ENCODE measurements at places on chromosomes 12 and 14.

DNA sequence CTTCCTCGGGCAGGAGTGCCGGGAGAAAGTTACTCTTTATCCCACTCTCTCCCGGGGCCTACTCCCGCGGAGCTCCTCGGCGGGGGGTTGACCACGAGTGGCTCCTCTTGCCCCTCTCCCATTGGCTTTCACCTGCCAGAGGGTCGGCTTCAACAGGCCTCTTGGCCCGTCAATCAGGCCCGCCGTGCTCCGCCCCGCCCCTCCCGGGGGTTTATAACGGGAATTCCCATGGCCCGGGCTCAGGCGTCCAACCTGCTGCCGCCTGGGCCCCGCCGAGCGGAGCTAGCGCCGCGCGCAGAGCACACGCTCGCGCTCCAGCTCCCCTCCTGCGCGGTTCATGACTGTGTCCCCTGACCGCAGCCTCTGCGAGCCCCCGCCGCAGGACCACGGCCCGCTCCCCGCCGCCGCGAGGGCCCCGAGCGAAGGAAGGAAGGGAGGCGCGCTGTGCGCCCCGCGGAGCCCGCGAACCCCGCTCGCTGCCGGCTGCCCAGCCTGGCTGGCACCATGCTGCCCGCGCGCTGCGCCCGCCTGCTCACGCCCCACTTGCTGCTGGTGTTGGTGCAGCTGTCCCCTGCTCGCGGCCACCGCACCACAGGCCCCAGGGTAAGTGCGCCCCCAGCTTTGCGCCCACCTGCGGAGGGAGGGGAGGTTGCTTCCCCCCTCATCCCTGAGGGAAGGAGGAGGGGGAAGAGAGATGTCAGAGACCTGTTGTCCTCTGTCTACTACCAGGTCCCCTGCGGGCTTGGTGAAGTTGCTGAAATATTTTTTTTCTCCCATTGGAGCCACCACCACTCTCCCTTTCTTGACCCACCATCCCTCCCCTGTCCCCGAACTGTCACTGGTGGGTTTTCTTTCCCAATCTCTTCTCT lies at the start of gene SMOC1:
Gene SMOC1 (plus strand): TSS at position 242 of the 869 bp plus-strand sequence. CDS start 263 bp downstream, at position 505.
- no peak for DNase-seq

GRCh38 chr12:105030820-105031807 lies 45.0 kb downstream of the NOPCHAP1 start:
- no peak for DNase-seq

DNA sequence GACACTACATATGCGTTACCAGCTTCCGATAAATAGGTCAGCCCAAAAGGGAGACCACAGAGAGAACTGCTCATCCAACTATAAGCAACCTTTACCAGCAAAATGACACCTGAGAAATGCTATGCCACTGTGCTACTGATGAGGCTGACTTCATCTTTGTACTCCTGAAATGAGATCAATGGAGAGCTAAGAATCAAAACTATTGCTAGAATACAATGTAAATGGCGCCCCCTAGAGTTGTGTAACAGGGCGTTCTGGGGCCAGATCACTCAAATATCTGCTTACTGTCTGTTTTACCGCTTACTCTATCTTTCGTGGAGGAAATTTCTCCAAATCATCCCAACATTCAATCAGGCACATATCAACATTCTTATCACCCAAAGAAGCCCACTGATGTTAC lies 4.6 kb downstream of the ZNF384 start:
- DNase-seq, result peak; percentile 68

DNA sequence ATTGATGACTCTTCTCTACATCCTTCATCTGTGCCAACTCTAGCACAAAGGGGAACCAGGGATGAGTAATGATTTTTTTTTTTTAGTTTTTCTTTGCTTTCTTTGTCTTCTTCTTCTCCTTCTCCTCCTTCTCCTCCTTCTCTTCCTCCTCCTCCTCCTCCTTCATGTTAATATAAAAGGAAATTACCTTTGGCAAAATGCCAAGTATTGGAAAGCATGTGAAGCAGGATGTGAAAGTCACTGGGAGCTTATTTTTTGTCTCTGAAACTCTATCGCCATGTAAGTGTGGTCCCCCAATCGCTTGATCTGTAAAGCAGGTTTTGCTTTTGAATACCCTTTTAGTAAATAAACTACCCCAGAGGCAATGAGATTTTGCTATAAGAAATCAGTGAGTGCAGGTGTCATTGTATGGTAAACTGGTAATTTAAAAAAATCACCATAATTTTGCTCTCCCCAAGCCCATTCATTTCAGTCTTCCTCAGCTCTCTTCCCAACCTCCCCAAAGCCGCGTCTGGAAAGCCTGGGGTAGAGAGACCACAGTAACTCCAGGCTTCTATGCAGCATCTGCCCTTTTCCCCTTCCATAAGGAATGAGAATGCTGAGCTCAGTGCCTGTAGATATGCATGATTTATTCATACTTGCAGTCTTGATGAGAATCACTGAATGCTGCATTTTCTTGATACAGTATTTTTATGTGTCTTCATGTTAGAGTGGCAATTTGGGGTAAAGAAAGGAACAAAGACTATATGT lies 388.7 kb downstream of the TMEM117 start:
- DNase-seq, result no peak

DNA sequence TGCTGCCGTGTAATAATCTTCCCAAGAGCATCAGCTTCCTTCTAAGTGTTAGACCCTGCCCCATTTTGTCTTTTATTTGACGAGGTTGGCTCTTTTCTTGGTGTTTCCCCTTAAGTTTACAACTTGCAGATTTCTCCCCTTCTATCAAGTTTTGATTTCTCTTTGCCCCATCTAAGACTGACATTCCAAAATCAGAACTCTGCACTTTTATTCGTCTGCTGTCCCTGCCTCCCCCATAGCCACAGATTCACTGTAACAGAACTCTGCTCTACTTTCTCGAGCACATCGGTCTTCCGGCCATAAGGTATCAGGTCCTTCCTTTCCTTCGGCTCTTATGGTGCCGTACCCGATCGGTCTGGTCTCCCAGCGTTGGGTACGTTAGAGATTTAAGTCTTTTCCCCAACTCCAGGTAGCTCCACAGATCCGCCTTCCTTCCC lies 563 bp downstream of the DCP1B start:
- DNase-seq, result no peak

DNA sequence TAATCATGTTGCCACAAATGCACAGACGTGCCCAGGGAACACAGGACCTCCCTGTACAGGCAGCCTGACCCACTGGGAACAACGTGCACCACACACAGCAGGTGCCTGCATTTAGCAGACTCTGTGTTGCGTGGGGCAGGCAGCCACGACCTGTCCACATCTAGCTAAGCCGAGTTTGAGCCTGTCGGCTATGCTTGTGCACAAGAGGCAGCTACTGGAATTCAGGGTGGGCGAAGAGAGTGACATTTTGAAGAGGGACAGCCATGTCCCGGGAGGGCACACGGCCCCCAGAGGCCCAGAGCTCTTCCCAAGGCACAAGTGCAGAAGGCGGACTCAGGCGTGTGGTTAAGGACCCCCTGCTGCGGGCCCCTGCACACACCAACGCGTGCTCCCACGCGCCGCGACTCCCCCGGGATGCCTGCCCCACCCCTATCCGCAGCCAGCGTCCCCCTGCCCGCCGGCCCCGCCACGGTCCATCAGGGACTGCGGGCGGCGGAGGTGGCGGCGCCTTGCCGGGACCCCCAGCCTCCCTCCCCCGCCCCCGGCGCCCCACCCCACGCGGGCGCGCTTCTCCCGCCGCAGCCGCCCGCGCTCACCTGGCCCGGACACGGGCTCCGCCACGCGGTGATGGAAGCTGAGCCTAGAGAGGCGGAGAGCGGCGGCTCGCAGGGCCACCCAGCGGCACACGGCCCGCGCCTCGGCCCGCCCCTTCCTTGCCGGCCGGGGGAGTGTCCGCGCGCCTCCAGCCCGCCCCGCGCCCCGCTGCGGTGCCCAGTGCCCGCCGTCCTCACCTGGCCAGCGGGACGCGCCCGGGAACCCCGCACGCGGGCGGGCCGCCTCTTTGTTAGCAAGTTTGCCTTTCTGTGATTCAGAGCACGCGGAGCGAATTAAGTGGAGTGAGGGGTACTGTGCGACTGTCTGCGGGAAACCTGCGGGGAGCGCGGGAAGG lies 125.3 kb upstream of the PRMT8 start:
- no peak for DNase-seq

GRCh38 chr12:56629459-56630179 lies 507 bp downstream of the BAZ2A start:
- DNase-seq, result peak; percentile 50

Measured in naive thymus-derived CD8-positive, alpha-beta T cell (primary cell).